IgD-negative memory B cell (primary cell): ENCODE measurements at places on chromosomes 2 and 18. TPM values are rescaled to one million over a fixed set of nuclear protein-coding genes. Genes with fewer than 3 reads are reported as not detected.

The DCC gene
- not detected for polyA plus RNA-seq

The ZBTB7C gene
- polyA plus RNA-seq: not detected

The STARD6 gene
- polyA plus RNA-seq: not detected

The DCDC2C gene
- not detected for polyA plus RNA-seq

The TRIM43B gene
- polyA plus RNA-seq: not detected

The RRM2 gene
- polyA plus RNA-seq: 1.0 TPM

The ADRA2B gene
- polyA plus RNA-seq: not detected

The RAB17 gene
- polyA plus RNA-seq: not detected

The AOX1 gene
- not detected for polyA plus RNA-seq

The PLB1 gene
- not detected for polyA plus RNA-seq

The IL36RN gene
- polyA plus RNA-seq: not detected

The DARS1 gene
- 117 TPM for polyA plus RNA-seq

The SERPINB10 gene
- not detected for polyA plus RNA-seq

The MEP1B gene
- polyA plus RNA-seq: 0.35 TPM

The CRYGC gene
- not detected for polyA plus RNA-seq

The REG1A gene
- polyA plus RNA-seq: not detected

The SNED1 gene
- 17.0 TPM for polyA plus RNA-seq

The TYMS gene
- polyA plus RNA-seq: 1.0 TPM
